ENCODE measurements at places on chromosomes 12 and 14.
A peak's percentile ranks its signal among the peaks of the same experiment; 100 is the strongest.

DNA sequence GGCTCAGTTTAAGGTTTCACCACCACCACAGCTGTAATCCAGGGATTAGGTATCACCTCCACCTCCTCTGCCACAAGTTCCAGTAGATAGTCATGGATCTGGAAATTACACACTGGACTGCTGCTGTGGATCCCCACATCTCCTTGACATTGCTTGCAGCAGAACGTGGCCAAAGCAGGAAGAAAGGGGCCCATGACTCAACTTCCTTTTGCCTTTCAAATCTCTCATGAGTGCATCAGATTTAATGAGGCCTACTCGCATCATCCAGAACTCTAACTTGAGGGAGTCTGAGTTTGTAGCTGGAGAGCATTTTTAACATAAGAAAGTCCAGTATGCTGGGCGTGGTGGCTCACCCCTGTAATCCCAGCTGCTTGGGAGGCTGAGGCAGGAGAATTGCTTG, 29.2 kb upstream of the TMED10 start:
- no peak for DNase-seq

DNA sequence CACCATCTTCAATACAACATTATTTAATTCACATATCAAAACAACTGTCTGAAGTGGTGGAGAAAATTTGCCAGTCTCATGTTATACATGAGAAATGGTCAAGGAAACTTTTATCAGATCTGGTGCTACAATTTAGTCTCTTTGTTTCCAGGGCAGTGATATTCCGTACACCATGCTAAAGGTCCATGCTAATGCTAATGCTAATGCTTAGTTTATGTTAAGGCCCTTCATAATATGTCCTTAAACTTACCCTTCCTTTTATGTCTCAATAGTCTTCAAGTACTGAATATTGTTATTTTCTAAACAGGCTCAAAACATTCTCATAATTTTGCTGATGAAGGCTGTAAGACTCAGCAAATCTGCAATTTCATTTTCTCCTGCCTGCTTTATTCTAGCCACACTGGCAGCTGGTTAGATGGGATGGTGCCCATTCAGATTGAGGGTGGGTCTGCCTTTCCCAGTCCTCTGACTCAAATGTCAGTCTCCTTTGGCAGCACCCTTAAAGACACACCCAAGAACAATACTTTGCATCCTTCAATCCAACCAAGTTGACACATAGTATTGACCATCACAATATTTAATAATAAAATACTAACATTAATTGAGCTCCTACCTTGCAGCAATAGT, 59.8 kb downstream of the TMEM117 start:
- DNase-seq: no peak

DNA sequence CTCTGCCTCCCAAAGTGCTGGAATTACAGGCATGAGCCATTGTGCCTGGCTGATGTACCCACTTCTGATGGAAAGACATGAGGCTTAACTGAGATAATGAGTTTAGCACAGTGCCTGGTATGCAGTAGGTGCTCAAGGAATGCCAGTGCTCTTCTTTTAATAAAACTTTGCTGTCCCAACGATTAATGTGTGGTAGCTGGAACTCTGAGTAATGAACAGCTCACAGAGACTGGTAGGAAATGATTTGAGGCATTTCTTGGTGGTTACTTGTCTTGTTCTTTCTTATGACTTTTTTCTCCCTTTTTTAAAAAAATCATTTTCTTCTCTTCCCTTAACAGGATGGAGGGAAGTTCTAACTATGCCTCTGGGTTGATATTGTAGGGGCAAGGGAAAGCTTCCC, 235.7 kb upstream of the PWP1 start:
- DNase-seq: no peak

DNA sequence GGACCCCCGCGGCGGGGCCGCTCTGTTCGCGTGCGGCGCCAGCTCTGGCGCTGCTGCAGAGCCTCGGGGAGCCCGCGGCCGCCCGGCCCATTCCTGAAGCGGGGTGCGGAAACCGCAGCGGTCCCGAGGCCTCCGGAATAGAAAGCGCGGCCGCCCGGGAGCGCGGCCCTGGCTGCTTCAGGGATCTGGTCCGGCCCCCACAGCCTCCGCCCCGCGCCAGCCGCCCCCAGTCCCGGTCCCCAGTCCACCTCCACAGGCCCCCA, 204 bp downstream of the HSP90AA1 start:
- no peak for DNase-seq

GRCh38 chr12:94731733-94732360, 81.5 kb upstream of the TMCC3 start:
- no peak for DNase-seq

GRCh38 chr14:95463171-95463901, 53.1 kb downstream of the SYNE3 start:
- DNase-seq: no peak

DNA sequence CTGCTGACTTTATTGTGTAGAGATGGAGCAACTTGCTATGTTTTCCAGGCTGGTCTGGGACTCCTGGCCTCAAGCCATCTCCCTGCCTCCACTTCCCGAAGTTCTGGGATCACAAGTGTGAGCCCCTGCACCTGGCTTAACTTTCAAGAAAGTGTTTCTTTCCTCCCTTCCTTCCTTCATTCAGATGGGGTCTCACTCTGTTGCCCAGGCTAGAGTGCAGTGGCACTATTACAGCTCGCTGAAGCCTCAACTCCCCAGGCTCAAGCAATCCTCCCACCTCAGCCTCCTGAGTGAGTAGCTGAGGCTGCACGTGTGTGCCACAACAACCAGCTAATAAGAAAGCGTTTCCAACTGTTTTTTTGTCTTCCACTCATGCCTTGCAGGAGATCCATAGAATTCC, 185.6 kb upstream of the AMIGO2 start:
- no peak for DNase-seq

GRCh38 chr14:67579040-67579439, 21.0 kb downstream of the PIGH start:
- no peak for DNase-seq

GRCh38 chr12:44812062-44812461, 64.1 kb downstream of the NELL2 start:
- peak; percentile 31 for DNase-seq

GRCh38 chr12:115468087-115468510, 784.1 kb upstream of the TBX3 start:
- DNase-seq: no peak

DNA sequence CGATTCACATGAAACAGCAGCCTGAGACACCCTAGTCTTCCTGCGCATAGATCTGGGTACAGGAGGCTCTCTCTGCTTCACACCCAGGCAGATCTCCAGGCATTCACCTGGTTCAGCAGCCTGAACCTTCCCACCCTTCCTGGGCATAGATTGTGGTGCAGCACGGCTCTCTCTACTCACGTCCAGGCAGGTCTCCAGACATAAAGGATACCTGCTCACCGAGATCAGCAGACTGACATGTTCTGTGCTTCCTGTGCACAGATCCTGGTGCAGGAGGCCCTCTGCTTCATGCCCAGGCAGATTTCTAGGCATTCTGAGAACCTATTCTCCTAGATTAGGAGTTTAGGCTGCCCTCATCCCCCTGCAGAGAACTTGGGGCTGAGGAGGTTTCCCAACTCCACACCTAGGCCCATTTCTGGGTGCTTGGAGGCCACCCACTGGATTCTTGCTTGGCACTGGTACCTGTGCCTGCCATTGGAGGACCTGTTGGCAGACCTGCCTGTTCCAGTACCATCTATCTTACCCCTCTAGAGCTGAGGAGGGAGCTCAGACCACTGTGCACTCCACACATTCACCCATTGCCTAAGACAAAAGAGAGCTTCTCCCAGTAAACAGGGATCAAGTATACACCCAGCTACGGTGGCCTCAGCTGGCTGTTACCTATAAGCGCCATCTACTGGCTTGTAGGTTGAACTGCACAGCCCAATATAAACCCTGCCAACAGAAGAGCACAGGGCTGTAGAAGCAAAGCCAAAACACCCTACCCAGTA, 28.0 kb upstream of the GARIN6 start:
- peak; percentile 72 for DNase-seq

GRCh38 chr14:73759183-73759713, 45.1 kb upstream of the PNMA1 start:
- peak; percentile 41 for DNase-seq

DNA sequence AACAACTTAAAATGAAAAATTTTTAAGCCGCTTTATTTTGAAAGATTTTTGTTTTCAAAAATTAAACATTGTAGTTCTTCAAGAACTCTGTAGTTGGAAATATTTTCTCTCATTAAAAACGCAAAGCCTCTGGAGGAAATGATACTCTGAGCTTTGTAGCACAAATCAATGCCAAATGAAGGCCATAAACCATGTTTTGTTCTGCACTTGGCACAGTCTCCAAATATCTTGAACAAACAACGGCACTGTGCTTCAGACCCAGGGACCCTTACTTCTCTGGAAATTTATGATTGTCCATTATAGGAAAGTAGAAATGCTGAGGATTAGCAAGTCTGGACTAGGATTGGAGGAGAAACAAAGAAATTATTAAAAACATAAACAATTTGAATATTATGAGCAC, 160.8 kb upstream of the BMP4 start:
- no peak for DNase-seq

DNA sequence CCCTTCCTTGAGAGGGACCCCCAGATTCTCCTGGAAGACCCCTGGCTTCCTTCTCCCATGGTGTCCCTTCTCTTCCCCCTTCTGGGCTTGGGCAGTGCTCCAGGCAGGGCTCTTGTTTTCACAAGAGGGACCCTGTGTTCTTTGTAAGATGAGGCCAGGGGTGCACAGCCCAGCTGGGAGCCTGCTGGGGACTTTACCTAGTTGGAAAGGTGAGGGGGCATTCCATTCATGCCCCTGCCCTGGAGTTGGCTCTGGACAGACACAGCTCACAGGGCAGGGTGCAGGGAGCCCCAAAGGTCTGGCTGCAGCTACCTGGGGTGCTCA, 31.2 kb downstream of the ISCA2 start:
- no peak for DNase-seq

GRCh38 chr14:56268673-56269072, 150.5 kb downstream of the PELI2 start:
- no peak for DNase-seq

GRCh38 chr14:51743588-51744000, 91.9 kb downstream of the FRMD6 start:
- DNase-seq: no peak

GRCh38 chr14:101355284-101355683, 206.0 kb upstream of the DIO3 start:
- DNase-seq: no peak

- DNase-seq: no peak
Measured at GRCh38 chr14:100644383-100644782, 57.2 kb upstream of the BEGAIN start.

DNA sequence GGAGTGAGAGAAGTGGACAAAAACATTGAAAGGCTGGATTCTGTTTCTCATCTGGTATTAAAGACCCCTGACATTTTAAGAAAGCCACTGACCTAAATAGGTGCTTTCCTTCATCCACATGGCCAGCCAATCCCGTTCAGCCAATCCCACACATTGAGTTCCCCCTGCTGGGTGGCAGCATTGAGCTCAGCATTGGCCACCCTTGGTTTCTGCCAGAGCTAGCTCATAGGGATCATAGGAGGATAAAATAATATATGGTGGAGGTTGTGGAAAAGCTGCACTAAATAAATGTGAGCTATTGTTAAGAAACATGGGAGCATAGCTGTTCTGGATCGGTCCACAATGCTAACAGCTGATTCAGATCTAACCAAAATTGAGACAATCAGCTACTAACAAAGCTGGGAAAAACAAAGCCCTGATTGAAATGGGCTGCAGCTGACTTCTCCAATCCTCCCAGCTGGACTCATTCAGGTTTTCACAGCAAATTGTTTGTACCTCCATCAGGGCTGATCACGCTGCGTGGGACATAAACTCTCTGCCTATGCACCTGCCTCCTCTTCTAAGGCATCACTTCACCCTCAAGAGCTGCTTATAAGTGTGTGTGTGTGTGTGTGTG, 256.5 kb downstream of the EMP1 start:
- DNase-seq: no peak

- DNase-seq: no peak
Measured at GRCh38 chr14:54775486-54776140, 127.0 kb downstream of the GCH1 start.

GRCh38 chr12:126496201-126496600, 1431.0 kb downstream of the AACS start:
- no peak for DNase-seq

- DNase-seq: peak; percentile 67
Measured at GRCh38 chr12:6871052-6871957, 1.8 kb downstream of the SPSB2 start.

DNA sequence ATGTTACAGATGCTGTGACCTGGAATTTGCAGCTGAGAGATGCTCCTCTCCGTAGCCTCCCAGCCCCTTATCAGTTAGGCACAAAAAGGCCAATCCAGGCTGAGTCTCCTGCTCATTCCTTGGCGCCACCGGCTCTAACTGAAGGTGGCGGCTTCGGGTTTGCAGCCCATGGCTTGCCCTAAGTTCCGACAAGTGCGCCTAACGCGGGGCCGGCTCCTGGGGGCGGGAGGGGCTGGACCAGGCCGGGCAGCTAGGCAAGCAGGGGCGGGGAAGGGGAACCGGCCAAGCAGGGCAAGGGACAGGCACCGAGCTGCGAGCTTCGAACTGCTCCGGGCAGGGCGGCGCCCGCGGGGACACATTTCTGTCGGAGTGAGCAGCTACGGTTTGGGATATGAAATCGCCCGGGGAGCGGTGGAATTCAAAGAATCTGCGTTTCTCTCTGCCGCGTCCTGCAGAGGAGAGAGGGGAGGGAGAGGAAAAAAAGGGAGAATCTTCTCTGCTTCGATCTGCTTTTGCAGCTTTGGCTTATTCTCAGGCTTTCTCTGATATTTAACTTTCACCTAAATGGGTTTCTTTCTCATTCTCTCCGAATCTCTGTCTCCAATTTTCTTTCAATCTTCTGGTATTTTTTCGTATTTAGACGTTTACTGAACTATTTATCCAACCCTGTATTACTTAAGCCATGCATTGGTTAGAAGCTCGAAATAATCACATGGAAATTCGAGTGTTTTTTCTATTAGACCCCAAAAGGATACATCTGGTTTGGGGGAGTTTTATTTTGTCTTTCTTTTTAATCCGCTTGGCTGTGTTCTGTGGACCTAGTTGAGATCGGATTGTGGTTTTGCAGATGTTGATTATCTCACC, 1.6 kb upstream of the HOXC12 start:
- DNase-seq: peak; percentile 54

- DNase-seq: peak; percentile 8
Measured at GRCh38 chr12:20194171-20194570, 174.2 kb upstream of the PDE3A start.

GRCh38 chr12:57416039-57416996, 14.5 kb downstream of the R3HDM2 start:
- DNase-seq: peak; percentile 31

GRCh38 chr14:104567141-104567956, 12.2 kb upstream of the C14orf180 start:
- no peak for DNase-seq

DNA sequence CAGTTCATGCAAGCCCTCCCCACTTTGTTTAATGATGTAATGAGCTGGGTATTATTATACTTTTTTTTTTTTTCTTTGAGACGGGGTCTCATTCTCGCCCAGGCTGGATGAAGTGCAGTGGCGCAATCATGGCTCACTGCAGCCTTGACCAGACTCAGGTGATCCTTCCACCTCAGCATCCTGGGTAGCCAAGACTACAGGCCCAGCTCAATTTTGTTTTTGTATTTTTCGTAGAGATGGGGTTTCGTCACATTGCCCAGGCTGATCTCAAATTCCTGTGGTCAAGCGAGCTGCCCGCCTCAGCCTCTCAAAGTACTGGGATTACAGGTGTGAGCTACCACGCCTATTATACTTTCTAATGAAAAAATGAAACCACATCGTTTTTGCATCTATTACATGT, 4.5 kb upstream of the DCAF11 start:
- DNase-seq: no peak

- peak; percentile 56 for DNase-seq
Measured at GRCh38 chr14:67666750-67667449, 7.5 kb downstream of the VTI1B start.
